ENCODE measurements at places on chromosomes 2 and 18. TPM values are rescaled to one million over a fixed set of nuclear protein-coding genes. Genes with fewer than 3 reads are reported as not detected.

Gene CRYGC
- not detected for total RNA-seq

Gene LINC00305
- total RNA-seq, result not detected

Gene STARD6
- total RNA-seq, result not detected

Gene KRCC1
- 14.3 TPM for total RNA-seq

Gene RPIA
- total RNA-seq, result 7.7 TPM

Gene LCLAT1
- total RNA-seq, result 13.3 TPM

Gene PPM1G
- total RNA-seq, result 77.2 TPM

Gene KCNG3
- not detected for total RNA-seq

Gene C1QL2
- not detected for total RNA-seq

Data from tracheal epithelial cell (primary cell).